ENCODE measurements at places on chromosomes 2 and 18.
A peak's percentile ranks its signal among the peaks of the same experiment; 100 is the strongest.

DNA sequence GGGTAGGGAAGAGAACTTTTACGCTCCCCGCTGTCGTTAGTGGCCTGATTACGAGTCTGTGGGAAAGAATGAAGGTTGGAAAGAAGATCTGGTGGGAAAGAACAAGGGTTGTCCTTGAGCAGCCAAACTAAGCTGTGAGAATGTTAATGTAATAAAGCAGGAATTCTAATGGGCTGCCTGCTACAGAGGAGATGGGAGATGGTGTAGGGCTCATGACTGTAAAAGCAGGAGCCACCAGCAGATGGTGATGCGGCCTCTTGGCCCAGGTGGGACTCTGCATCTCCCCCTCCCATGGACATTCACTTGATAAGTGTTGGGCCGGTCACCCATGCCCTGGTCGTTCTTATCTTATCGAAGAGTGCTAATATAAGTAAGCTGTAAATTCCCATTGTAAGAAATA lies 150.0 kb downstream of the NEDD4L start:
- DNase-seq, result no peak

DNA sequence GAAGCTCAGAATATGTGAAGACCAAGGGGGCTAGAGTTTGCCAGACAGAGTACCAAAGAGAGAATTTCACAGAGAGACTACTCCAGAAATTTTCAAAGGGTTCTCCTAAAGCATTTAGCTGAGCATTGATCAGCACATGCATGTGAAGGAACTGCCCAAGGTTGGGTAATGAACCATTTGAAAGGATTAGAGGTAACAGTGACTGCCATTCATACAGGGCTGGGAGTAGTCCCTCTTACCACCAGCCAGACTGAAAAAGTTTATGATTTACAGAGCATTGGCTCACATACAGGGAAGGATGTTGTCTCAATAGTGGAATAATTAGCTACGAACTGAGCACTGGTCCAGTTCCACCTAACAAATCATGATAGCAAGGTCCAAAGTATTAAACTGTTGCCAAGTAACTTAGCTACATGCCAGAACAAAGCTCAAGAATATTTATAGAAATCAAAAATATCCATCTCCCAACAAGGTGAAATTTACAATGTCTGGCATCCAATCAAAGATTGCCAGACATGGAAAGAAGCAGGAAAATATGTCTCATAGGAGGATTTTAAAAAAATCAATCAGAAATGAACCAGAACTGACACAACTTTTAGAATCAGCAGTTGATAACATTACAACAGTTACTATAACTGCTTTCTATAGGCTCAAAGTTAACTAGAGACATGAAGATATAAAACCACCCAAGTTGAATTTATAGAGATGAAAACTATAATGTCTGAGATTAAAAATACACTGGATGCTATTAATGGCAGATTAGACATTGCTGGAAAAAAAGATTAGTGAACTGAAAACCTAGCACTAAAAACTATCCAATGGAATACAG lies 25.7 kb upstream of the RNF103 start:
- DNase-seq, result no peak

DNA sequence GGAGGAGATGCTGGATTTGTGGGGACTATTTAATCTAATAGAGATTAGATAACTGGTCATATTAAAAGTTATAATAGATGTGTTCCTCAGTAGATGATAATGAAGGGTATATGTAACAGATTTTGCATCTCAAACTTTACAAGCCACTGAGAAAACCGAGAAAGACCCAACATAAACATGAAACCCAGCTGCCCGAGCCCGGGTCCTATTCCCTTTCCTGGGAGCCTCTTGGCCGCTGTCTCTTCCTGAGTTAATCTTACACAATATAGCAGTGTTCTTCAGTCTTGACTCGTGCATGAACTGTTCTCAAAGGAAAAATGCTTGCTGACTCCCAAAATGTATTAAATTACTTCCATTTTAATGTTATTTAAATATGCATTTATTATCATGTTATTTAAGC lies 94.5 kb downstream of the COPS8 start:
- DNase-seq, result no peak

DNA sequence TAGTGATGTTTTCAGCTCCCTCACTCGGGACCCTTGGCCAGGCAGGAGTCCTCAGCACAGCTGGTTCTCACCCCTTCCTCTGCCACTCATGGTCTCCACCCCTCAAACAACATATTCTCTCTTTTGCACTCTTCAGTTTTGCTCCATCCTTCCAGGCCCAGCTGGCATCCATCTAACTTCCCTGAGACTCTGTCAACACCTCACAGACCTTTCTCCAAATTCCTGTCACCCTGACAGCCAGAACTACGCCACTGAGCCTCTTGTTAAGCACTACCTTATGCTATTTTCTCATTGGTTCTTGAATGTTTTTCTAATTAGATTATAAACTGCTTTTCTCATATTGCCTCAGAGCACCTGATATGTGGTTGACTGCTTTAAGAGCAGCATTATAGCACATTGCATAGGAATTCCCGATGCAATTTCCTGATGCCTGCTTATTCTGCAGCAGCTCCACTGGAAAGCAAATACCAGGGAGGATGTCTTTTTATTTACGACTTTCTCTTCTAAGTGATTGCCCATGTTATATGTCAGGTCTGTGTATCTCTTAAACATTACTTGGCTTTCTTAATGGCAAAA lies 12.4 kb upstream of the INO80C start:
- no peak for DNase-seq

GRCh38 chr2:206275312-206276055 lies 1.0 kb downstream of the ZDBF2 start:
- DNase-seq, result no peak

DNA sequence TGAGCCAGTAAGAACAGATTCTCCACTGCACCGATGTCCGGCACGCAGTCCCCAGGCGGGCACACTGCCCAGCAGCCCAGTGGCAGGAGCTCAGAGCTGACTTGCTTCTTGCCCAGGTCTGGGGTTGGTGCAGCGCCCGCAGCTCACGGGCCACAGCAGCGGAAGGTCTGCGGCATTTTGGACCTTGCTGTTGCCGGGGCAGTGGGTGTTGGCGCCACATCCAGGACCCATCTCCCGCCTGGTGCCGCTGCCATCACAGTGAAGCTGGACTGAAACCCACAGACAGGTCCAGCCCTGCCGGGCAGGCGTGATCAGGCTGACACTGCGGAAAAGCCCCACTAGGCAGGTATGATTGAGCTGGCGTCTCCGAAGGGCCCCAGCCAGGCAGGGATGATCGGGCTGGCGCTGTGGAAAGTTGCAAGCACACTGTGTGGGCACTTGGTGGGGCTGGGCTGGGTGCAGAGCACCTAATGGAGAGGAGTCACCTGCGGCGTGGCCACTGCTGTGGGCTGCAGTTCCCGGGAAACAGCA lies 75.5 kb downstream of the SLC66A2 start:
- DNase-seq, result no peak

GRCh38 chr2:211434773-211435172 lies 878.4 kb downstream of the CPS1 start:
- no peak for DNase-seq

- no peak for DNase-seq
Observed at GRCh38 chr2:161416708-161417437, 776 bp downstream of the TBR1 start.

DNA sequence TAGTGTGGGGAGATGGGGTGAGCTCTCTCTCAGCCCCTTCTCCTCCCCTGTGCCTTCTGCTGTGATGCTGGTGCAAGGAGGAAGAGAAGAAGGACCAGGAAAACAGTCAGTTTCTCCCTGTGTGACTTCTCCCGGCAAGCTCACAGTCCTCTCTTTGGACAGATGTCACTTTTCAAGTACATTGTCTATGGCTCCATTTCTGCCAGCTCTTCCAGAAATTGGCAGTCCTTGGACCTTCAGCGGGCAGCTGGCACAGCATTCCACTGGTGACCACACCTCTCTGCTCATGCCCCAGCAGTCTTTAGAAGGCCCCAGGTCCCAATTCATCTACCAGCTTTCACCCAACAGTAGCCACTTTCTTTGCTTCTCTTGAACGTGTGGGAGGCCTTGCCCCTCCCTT lies 63.9 kb downstream of the AOX1 start:
- no peak for DNase-seq

GRCh38 chr18:7185701-7186100 lies 45.2 kb upstream of the LRRC30 start:
- DNase-seq, result no peak

DNA sequence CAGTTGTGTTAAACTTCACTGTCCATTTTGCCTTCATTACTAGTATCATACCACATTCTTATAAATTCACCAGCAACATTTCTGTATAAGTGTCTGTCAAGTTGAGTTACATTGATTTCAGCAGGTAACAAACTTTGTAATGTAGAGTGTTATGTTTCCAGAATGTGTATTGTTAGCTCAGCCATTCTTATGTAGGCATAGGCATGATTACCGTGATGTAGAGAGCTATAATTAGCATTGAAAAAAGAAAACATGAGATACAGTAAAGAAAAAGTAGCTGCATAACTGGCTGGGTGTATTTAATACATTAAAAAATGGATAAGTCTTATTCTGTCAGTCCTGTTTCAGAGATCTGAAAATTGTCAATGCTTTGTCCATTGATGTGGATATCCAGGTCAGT lies 8.5 kb downstream of the KCNJ13 start:
- DNase-seq, result no peak

DNA sequence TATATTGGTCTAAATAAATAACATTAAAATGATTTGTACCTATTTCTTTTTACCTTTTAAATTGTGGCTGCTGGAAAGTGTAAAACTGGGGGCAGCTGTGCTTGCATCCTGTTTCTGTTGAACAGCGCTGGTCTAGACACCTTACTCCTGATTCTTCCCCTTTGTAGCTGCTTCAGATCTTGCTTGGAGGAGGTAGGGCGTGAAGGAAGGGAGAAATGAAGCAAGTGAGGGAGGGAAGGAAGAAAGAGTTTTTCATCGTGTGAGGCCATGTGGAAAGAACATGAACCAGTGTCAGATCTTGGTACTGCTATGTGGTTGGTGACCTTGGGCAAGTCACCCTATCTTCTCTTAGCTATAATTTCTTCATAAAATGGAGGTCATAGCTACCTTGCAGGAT lies 89.0 kb upstream of the SEC11C start:
- DNase-seq, result no peak

GRCh38 chr2:241211276-241211675 lies 22.8 kb downstream of the ANO7 start:
- DNase-seq, result no peak

DNA sequence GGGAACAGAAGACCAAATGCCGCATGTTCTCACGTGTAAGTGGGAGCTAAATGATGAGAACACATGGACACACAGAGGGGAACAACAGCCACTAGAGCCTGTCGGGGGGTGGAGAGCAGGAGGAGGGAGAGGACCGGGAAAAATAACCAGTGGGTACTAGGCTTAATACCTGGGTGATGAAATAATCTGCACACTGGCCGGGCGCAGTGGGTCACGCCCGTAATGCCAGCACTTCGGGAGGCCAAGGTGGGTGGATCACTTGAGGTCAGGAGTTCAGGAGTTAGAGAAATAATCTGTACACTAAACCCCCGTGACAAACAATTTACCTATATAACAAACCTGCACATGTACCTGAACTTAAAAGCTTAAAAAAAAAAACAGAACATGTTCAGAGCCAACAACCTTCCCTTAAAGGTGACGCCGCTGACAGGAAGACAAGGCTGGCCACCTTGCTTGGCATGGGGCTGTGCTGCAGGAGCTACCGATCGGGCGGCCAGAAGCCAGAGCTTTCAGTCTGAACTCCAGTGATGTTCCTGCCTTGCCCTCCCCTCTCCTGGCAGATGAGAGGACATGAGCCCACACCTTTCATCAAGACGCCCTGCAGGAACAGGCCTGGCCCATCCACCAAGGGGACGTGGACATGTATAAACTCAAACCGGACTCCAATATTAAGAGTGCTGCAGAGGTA lies 11.2 kb downstream of the SLC66A2 start:
- DNase-seq, result no peak

- no peak for DNase-seq
Observed at GRCh38 chr18:56910967-56911366, 235.9 kb upstream of the BOD1L2 start.

DNA sequence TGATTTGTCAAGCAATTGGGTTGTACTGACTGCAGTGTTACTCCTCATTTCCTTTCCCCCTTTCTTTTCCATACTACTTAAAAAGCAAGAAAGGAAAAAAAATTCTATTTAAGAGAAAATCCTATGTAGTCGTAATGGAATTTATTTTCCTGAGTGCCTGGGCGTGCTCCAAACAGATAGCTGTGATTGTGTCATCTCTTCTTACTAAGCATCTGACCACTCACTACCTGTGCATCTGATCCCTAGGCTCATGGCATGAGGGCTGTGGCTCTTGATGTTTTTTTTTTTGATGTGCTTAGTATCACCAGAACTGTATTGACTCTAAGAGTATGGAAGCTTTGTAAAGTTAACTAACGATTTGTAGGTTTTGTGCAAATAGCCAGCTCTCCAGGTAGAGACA lies 19.0 kb downstream of the CRIM1 start:
- no peak for DNase-seq

GRCh38 chr2:3451926-3452671 lies 67.2 kb downstream of the ADI1 start:
- no peak for DNase-seq

DNA sequence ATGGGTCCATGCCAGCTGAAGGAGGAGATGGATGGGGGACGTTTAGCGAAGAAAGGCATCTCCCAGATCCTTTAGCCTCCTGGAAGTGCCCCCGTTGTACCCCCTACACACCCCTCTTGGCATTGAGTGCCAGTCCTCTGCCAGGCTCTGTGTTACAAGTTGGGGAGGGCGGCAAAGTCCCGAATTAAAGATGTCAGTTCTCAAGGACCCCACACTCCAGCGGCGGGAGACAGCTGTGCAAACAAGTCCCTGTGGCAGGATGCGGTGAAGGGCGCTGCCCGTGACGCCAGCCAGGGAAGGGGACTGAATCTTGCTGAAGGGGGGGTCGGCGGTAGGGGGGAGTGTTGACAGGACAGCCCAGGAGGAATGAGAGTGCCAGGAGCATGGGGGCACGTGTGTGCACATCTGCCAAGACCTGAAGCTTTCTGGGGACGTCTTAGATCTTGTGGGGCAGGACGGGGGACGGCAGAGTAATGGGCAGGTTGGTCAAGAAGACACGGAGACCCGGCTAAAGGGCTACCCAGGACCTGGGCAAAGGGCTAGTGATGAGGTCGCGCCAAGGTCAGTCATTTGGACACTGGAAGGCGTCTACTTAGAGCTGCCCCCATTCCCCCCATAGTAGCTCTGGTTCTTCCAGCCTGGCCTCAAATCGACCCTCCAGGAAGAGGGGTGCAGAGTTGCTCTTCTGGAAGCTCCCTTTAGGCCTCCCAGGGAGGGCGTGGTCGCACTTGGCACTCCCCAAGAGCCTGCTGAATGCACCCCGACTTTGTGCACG lies 2.8 kb upstream of the CTDSP1 start:
- DNase-seq, result peak; percentile 68

GRCh38 chr2:47560107-47560819 lies 157.3 kb downstream of the MSH2 start:
- no peak for DNase-seq

All from activated naive CD8-positive, alpha-beta T cell treated with anti-CD3 and anti-CD28 coated beads for 36 hours (primary cell).